ENCODE measurements at places on chromosomes 3 and 15. TPM values are rescaled to one million over a fixed set of nuclear protein-coding genes. Genes with fewer than 3 reads are reported as not detected.

DNA sequence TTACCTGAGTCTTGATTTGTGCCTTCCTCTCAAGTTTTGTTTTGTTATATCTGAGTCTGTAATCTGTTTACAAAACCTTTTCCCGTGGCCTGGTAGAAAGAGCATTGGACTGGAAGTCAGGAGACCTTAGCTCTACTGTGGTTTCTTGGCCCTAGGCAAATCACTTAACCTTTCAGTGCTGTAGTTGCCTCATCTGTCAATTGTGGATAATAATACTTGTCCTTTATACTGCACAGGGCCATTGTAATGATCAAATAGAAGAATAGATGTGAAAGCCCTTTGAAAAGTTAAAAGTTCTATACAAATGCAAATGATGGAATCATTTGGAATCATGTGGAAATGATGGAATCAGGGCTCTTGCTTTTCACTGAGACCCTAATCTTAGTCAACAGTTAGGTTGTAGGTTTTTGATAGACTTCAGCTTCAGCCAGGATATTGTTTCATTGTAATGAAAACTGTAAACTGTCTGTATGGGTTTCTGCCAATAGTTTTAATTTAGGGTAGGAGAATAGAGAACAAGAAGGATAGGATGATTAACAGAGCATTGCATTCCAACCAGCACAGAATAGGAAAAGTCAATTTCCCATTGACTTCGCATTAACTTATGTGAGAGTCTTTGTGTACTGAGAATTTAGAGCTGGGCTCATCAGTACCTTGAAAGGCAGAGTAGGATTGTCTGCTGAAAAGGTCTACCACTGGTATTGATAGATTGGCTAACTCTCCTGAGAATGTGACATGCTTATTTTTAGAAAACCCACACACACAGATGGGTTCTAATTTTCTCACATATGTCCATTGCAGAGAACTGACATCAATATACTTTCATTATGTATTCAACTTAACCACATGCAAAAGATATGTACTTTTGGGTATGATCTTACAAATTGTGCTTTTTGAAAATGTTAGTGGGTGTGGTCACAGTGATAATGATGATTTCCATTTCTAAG is 21.8 kb downstream of the MAP2K5 start:
- DNase-seq = no peak

GRCh38 chr3:190213727-190214126 is 93.0 kb upstream of the P3H2 start:
- no peak for DNase-seq

- peak; percentile 39 for DNase-seq
Observed at GRCh38 chr15:90086868-90087268, 15.4 kb downstream of the IDH2 start.

The A4GNT gene
- not detected for total RNA-seq

The ERICH6 gene
- total RNA-seq = not detected

The KLF13 gene
- total RNA-seq = 21.4 TPM

The AMOTL2 gene
- total RNA-seq = 99.8 TPM

The NRROS gene
- total RNA-seq = 2.5 TPM
